ENCODE measurements at places on chromosomes 4 and X. TPM values are rescaled to one million over a fixed set of nuclear protein-coding genes. Genes with fewer than 3 reads are reported as not detected.

- DNase-seq, result no peak
Observed at GRCh38 chrX:76172325-76172893, 453 bp upstream of the PBDC1 start.

DNA sequence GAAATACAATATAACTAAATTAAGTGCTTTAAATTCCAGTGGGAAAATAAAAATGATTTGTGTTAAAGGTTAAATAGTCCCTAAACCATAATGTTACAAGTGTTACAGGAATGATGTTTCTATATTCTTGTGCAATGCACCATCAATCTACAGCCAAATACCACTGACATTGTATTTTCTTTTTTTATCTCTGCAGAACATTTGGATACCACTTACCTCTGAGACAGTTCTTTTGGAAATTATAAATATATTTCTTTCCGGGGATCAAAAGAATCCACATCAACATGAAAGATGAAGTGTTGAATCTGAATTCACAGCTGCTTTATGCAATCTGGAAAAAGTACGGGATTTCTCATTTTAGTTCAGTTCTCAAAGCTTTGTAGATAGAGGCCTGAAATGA lies 518.3 kb upstream of the AGA start:
- DNase-seq, result peak; percentile 49

GRCh38 chrX:19683358-19683757 lies 168.1 kb upstream of the MAP3K15 start:
- DNase-seq, result no peak

GRCh38 chr4:86247320-86247719 lies 112.5 kb downstream of the MAPK10 start:
- no peak for DNase-seq

DNA sequence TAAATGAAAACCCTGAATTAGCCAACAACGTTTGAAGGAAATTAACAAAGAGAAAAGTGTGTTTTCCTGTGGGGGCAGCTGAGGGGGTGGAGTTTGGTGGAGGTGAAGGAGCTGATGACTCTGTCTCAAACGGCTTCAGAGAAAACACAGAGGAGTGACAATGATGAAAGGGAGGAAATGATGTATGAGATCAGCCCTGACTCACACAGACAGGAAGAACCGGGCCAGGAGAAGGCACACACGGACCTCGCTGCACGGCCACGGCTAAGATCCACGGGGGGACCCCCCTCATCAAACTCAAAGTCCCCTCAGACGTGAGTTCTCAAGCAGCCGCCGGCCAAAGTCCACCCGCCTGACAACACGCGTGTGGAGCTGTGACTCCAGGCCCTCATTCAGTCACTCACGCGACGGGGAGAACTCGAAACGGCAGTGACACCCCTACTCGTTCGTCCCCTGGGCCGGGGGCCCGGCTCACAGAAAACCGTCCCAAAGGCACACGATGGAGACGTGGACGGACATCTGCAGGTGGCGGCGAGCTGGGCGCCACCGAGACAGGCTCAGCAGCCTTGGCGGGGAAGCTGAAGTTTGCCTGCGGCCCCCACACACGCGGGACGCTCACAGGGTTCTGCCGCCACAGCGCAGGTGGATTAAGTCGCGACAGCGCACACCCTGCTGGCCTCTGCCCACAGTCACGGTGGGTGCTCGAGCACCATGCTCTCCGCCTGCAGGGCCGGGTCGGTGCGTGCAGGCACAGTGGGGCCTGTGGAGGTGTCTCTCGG lies 28.8 kb downstream of the PPP2R3B start:
- DNase-seq, result no peak

- DNase-seq, result no peak
Observed at GRCh38 chrX:23898412-23898959, 9.3 kb downstream of the APOO start.

GRCh38 chr4:141501931-141502330 lies 134.5 kb upstream of the IL15 start:
- no peak for DNase-seq

GRCh38 chr4:173477016-173477415 lies 53.0 kb downstream of the HAND2 start:
- no peak for DNase-seq

DNA sequence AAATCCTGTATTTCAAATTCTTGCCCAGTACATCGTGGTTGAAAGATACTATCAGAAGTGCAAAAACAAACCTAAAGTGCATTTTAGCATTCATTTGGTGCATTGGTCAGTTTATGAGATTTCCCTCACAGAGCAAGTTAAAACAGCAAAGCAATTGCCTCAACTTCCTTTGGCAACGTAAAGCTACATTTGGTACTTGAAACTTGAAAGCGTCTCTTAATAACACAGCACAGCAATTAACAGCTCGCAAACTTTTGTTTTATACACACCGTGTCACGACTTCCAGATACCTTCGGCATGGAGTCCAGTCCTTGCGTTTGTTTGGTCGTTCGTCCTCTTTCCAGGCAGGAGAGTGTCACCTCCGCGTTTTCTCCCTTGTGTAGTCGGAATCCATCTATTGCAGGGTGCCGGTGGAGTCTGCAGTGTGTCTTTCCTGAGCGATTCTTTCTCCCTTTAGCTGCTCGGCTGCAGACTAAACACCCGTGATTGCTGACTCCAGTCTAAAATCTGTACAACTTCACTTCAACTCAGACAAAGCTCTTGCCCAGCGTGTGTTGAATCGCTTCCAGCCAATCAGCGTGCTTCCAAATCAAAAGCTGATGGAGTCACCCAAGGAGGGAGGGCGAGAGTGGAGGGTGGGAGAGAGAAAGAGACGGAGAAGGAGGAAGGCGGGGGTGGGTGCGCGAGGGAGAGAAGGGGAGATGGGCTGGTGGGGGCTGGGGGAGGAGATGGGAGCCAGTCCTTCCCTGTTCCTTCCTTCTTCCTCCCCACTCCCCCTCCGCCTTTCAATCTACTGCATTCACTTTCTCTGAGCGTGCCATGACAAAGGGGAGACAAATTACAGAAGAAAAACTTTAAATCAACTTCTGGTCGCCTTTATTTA lies at the start of gene PCDH18:
Gene PCDH18 (minus strand): TSS at position 509 of the 883 bp plus-strand sequence. CDS start 406 bp downstream, at position 103.
- peak; percentile 95 for DNase-seq

Gene SSX2B
- polyA plus RNA-seq, result not detected

Gene NPY1R
- polyA plus RNA-seq, result 0.46 TPM

Gene CFP
- polyA plus RNA-seq, result 3.0 TPM

Gene NOP14
- polyA plus RNA-seq, result 27.1 TPM

Gene MID1
- 15.6 TPM for polyA plus RNA-seq

Gene PDCL2
- polyA plus RNA-seq, result not detected

Gene TMPRSS11F
- polyA plus RNA-seq, result not detected

Gene ATP1B4
- polyA plus RNA-seq, result 0.04 TPM

Gene SPANXN4
- not detected for polyA plus RNA-seq
